ENCODE measurements at places on chromosomes 12 and 14. TPM values are rescaled to one million over a fixed set of nuclear protein-coding genes. Genes with fewer than 3 reads are reported as not detected.
A peak's percentile ranks its signal among the peaks of the same experiment; 100 is the strongest.

DNA sequence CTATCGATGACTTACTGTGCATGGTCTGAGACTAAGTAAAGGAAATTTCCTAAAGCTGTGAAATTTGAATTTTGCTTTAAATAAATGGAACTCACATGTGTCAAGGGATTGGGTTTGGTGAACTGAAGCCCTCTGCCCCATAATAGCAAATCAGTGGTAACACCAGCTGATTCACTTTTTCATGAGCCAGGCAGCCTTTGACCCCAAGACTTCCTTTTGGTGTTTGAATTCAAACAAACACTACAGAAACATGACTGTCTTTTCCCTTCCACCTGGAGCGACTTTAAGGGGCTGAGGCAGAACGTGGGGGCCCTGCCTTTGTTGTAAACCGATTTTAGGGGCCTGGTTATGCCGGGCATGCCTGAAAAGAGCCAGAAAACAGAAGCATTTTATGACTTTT, 28.8 kb downstream of the KCTD10 start:
- no peaks in the 10 kb centered on the region for H3K27me3 ChIP-seq
- no peak overlapping the region for H3K4me3 ChIP-seq
- peak; percentile 65 for DNase-seq
- H3K36me3 ChIP-seq: peaks cover 27% of the 10 kb centered on the region

- H3K27ac ChIP-seq: no peak overlapping the region
- H3K4me3 ChIP-seq: no peak overlapping the region
- no peak for DNase-seq
Measured at GRCh38 chr12:118398524-118398923, 22.2 kb downstream of the SUDS3 start.

DNA sequence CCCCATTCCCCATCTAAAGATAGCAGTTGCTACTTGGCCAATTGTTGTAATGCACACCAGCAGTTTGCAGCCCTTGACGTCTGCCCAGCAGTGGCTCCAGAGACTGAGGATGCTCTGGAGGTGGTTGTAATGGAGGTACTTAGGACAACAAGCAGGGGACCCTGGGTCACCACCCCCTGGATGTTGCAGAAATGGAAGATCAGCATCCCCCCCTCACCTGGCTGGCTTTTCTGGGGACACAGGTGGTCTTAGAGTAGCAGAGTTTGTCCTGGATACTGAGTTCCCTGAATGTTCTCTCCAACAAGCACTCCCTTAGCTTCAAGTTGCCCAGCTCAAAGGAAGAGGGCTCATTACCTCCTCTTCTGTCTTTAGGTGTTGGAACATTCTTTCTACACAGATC, 250.5 kb downstream of the AACS start:
- H3K4me3 ChIP-seq: no peak overlapping the region
- H3K27ac ChIP-seq: no peak overlapping the region
- H3K36me3 ChIP-seq: no peaks in the 10 kb centered on the region
- DNase-seq: no peak

DNA sequence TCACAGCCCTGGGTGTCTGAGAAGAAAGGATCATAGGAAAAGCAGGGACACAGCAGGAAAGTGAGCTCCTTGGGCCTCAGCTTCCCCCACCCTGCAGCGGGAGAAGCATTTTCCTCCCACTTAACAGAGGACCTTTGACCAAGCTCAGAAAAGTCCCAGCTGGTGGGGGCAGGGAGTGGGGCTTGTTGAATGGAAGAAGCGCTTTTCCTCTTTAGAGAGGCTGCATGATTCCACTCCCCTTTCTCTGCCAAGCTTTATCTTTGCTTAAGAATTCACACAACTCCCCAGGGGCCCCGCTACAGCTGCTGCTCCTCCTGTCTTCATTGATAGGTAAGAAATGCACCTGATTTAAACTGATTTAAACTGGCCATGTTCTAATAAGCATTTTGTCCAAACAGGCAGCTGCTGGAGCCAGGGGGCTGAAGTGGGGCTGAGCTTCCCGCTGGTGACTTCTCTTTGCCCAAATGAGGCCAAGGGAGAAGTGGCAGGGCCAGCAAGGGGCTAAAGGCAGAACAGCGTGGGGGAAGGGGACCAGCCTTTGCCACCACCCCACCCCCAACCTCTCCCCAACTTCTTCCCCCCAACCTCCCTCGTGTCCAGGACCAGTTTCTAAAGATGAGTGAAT, 1.7 kb upstream of the PAPLN start:
- no peak overlapping the region for H3K27ac ChIP-seq
- H3K27me3 ChIP-seq: peaks cover 6% of the 10 kb centered on the region
- no peak overlapping the region for H3K4me3 ChIP-seq
- H3K36me3 ChIP-seq: no peaks in the 10 kb centered on the region

- no peaks in the 10 kb centered on the region for H3K27me3 ChIP-seq
- no peak overlapping the region for H3K4me3 ChIP-seq
- no peaks in the 10 kb centered on the region for H3K36me3 ChIP-seq
- peaks cover 11% of the 10 kb centered on the region for H3K4me1 ChIP-seq
Measured at GRCh38 chr12:66409195-66409871, 107.0 kb downstream of the HELB start.

GRCh38 chr14:33350366-33350990, 411.8 kb downstream of the NPAS3 start:
- no peak overlapping the region for H3K4me3 ChIP-seq
- no peaks in the 10 kb centered on the region for H3K4me1 ChIP-seq
- H3K27me3 ChIP-seq: no peaks in the 10 kb centered on the region
- DNase-seq: no peak

GRCh38 chr12:116011217-116011616, 266.3 kb downstream of the MED13L start:
- no peak overlapping the region for H3K4me3 ChIP-seq
- H3K4me1 ChIP-seq: no peaks in the 10 kb centered on the region
- peaks cover 16% of the 10 kb centered on the region for H3K36me3 ChIP-seq

GRCh38 chr12:19799895-19800602, 360.8 kb downstream of the AEBP2 start:
- H3K4me3 ChIP-seq: no peak overlapping the region
- peak overlapping the region; percentile 71 for H3K27ac ChIP-seq
- H3K27me3 ChIP-seq: no peaks in the 10 kb centered on the region
- H3K36me3 ChIP-seq: no peaks in the 10 kb centered on the region
- H3K4me1 ChIP-seq: peaks cover 25% of the 10 kb centered on the region

DNA sequence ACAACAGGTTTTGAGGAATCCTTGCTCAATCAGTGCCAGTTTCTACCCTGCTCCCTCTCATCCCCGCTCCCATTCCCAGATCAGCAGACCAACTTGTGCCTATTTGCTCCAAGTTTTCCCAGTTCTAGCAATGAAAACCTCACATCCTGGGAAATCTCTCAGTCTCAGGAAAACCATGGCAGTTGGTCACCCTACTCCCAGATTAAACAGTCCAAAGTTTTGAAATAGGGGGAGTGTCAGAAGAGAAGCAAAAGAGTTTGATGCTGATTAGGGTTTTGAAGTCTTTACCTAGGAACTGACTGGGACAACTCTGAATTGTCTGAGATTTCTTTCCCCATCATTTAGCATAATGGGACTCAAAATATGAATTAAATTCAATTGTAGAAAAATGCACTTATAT, 95.8 kb upstream of the ARID2 start:
- H3K4me3 ChIP-seq: no peak overlapping the region
- H3K36me3 ChIP-seq: no peaks in the 10 kb centered on the region
- no peaks in the 10 kb centered on the region for H3K27me3 ChIP-seq
- peaks cover 17% of the 10 kb centered on the region for H3K4me1 ChIP-seq

- peaks cover 44% of the 10 kb centered on the region for H3K4me1 ChIP-seq
- H3K27me3 ChIP-seq: no peaks in the 10 kb centered on the region
- no peaks in the 10 kb centered on the region for H3K36me3 ChIP-seq
- no peak overlapping the region for H3K4me3 ChIP-seq
Measured at GRCh38 chr12:52230364-52231281, 2.4 kb upstream of the KRT7 start.

DNA sequence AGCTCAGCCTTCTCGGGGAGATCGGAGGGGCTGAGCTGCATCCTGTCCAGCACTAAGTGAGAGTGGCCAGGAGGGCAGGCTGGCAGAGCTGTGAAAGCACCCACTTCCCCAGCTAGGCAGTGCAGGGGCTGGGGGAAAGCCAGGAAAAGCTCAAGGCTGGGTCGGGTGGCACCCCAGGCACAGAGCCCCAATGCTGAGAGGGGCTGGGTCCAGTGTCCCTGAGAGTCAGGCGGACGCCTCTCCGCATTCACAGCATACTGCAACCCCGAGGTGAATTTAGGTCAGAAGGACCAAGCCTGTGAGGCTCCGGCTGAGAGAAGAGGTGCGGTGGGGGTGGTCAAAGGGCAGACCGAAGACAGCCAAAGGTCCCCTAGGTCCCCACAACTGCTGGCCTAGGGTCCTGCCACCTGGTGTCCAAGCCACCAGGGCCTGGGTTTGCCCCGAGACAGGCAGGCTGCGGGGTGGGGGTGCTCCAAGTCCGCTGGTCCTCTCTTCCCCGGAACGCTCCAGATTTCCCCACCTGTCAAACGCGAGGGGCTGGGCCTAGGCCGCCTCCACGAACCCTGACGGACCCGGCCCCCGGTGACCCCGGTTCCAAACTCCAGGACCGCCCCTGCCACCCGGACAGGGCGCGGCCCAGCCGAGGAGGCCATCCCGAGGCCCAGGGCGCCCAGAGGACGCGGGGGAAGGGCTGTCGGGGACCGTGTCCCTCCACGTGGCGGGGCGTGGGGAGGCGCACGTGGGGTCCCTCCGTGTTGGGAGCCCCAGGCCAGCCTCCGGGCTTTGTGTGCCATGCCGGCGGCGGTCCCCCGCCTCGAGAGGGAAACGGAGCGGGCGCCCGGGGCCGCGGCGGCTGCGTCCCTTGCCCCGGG, 527 bp downstream of the CAMKK2 start:
- H3K27ac ChIP-seq: peak overlapping the region; percentile 63
- H3K4me1 ChIP-seq: peaks cover 16% of the 10 kb centered on the region
- no peaks in the 10 kb centered on the region for H3K36me3 ChIP-seq
- peak overlapping the region; percentile 77 for H3K4me3 ChIP-seq

DNA sequence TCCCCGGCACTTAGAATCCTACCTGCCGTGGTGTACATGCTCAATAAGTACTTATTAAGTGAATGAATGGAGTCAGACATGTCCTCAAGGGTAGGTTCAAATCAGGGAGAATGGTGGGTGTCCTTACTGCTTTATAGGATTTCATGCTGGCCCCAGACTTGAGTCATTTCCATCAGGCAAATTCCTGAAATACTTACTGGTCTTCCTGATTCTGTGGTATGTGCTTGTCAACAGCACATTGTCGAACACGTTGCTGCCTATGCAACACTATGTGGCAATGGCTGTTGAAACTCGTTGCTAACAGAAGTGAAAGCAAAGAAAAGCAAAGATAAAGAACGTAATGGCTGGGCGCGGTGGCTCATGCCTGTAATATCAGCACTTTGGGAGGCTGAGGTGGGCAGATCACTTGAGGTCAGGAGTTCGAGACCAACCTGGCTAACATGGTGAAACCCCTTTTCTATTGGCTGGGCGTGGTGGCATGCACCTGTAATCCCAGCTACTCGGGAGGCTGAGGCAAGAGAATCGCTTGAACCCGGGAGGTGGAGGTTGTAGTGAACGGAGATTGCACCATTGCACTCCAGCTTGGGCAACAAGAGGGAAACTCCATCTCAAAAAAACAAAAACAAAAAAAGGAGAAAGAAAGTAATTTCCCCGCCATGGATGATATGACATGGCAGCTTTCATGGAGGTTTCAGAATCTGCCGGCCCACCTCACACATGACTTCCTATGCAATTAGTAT, 214.9 kb downstream of the ZFP36L1 start:
- H3K4me1 ChIP-seq: peaks cover 40% of the 10 kb centered on the region
- DNase-seq: peak; percentile 94
- no peaks in the 10 kb centered on the region for H3K36me3 ChIP-seq
- H3K27ac ChIP-seq: peak overlapping the region; percentile 77

- no peaks in the 10 kb centered on the region for H3K27me3 ChIP-seq
- peak; percentile 5 for DNase-seq
- H3K36me3 ChIP-seq: no peaks in the 10 kb centered on the region
- no peaks in the 10 kb centered on the region for H3K4me1 ChIP-seq
- H3K4me3 ChIP-seq: no peak overlapping the region
Measured at GRCh38 chr12:132322206-132323132, 6.9 kb downstream of the GALNT9 start.

- H3K27ac ChIP-seq: peak overlapping the region; percentile 54
- peak; percentile 78 for DNase-seq
- no peaks in the 10 kb centered on the region for H3K27me3 ChIP-seq
- H3K36me3 ChIP-seq: no peaks in the 10 kb centered on the region
Measured at GRCh38 chr14:69625299-69626131, 14.1 kb downstream of the SUSD6 start.

DNA sequence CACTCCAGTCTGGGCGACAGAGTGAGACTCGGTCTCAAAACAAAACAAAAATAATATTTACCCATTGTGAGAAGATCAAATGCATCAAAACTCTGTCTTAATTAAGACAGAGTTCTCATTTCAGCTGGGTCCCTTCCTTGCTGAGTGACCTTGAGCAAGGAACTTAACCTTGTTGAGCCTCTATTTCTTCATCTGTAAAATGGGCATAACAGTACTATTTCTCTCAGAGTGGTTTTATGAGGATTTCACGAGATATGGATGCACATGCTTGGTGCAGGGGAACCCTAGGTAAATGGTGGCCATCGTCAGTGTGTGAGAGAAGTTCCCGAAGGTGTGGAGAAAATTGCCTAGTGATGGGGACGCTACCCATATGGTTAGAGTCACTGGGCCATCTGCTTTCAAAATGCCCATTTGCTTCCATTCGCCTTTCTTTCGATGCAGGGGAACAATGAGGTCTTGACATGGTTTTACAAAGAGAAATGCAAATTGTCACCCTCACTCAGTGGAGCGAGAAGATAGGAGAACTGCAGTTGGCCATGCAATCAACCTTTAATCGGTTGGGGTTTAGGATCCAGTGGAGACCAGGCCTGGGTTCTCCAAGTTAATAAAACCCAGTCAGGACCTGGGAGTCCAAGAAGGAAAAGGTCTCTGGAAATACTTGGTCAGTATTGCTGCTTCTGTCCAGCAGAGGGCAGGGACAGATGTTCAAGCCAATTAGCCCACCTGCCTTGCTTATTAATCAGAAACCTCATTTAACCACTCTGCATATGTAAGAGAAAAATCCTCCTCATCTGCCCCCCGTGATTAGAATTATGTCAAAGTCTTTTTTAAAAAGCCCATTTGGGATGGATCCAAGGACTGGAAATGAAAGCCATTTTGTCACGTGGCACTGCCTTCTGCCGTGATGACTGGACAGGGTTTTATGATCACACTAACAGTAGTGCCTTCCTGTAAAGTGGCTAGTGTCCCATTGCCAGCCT, 37.2 kb downstream of the CFAP251 start:
- no peaks in the 10 kb centered on the region for H3K36me3 ChIP-seq
- H3K4me1 ChIP-seq: no peaks in the 10 kb centered on the region
- no peaks in the 10 kb centered on the region for H3K27me3 ChIP-seq

GRCh38 chr14:105617201-105617777, 90.9 kb downstream of the TMEM121 start:
- no peaks in the 10 kb centered on the region for H3K4me1 ChIP-seq
- no peaks in the 10 kb centered on the region for H3K27me3 ChIP-seq
- no peak for DNase-seq
- no peaks in the 10 kb centered on the region for H3K36me3 ChIP-seq
- H3K4me3 ChIP-seq: no peak overlapping the region
- H3K27ac ChIP-seq: no peak overlapping the region

GRCh38 chr12:54958048-54958658, 26.4 kb downstream of the TESPA1 start:
- no peaks in the 10 kb centered on the region for H3K4me1 ChIP-seq
- no peak overlapping the region for H3K4me3 ChIP-seq
- DNase-seq: peak; percentile 70
- H3K27me3 ChIP-seq: peaks cover 12% of the 10 kb centered on the region
- no peaks in the 10 kb centered on the region for H3K36me3 ChIP-seq
- H3K27ac ChIP-seq: no peak overlapping the region

Gene DCN
- total RNA-seq: not detected

Gene CCDC196
- total RNA-seq: not detected

Gene MMAB
- total RNA-seq: 45.9 TPM

Gene SYCP3
- 0.25 TPM for total RNA-seq

Gene CYP27B1
- total RNA-seq: 2.4 TPM

Gene PRB2
- not detected for total RNA-seq

Gene FAR2
- total RNA-seq: 66.3 TPM

Gene ISM2
- not detected for total RNA-seq

Gene KRT81
- total RNA-seq: not detected

Gene KCNH3
- total RNA-seq: 0.18 TPM

Gene C3AR1
- 0.22 TPM for total RNA-seq

Gene LRR1
- 30.9 TPM for total RNA-seq

Data from endothelial cell of umbilical vein (primary cell).